ENCODE measurements at places on chromosomes 16 and 17.

DNA sequence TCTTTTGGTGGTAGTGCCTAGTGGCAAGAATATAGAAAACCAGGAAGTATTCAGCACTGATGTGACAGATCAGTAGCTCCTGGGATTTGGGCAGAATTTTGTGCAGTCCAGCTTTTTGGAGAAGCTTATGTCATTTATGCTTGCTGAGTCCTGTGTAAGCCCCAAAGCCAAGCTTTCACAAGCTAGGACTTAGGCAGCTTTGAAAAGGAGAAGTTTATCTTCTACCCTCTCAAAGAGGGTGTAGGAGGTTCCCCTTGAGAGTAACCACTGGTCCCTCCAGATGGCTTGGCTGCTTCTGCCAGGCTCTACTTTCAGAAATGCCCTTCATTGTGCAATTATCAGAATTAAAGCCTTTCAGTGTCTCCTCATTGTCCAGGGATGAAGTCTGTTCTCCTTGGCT lies 78.8 kb downstream of the CES1 start:
- DNase-seq = no peak

DNA sequence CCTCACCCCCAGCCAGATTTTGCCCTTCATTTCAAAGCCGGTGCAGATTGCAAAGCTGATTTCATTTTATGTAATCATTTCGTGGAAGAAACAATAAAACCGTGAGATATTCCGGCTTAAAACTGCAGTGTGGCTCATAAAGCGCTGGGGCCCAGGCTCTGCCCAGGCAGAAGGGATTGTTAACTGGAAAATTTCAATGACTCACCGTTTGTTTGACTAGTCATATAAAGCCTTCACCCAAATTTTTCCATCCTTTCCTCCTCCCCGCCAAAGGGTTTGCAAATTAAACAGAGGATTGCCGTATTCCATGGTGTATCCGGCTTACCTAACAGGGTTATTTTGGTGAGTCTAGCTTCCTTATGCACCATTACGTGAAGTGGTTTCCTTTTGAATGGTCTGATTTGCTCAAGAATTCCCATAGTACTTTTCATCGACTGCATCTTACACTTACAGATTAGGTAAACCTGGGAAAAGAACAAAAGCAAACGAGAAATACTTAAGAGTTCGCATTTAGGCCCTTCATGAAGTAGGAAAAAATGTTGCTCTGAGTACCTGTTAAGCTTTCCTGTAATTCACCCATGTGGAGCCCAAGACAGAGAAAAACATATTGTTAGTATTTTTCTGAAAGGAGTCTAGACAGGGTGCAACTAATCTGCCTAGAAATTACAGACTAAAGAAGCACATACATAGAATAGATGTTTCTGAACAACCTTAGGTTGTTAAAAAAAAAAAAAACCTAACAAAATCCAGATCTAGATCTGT lies 949 bp upstream of the GSPT1 start:
- no peak for DNase-seq

GRCh38 chr16:84940670-84941551 lies 70.4 kb downstream of the ZDHHC7 start:
- no peak for DNase-seq

DNA sequence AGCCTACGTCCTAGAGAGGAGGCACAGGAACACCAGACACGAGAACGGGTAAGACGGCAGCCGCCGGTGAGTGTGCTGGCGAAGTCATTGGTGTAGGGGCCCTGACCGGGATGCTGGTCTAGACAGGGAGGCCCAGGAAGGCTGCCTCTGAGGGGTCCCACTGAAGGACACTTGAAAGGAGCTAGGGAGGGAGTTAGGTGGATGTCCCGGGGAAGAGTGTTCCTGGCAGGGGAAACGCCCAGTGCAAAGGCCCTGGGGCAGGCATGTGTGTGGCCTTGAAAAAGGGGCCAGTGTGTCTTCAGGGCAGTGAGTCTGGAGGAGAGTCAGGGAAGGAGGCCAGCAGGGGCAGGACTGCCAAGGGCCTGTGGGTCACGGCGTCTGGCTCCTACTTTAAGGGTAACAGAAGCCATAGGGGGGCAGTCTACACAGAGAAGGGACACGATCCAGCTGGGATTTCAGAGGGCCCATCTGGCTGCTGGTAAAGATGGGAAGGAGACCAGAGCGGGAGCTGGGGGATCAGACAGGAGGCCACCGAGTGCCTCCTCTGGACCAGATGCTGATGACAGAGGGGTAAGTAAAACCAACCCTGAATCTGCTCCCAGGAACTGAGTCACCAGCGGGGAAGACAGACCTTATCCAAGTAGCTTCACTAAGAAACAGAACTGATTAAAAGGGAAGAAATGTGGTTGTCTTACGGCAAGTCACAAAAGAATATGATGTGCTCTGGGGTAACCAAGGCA lies 115.9 kb downstream of the LITAF start:
- no peak for DNase-seq

DNA sequence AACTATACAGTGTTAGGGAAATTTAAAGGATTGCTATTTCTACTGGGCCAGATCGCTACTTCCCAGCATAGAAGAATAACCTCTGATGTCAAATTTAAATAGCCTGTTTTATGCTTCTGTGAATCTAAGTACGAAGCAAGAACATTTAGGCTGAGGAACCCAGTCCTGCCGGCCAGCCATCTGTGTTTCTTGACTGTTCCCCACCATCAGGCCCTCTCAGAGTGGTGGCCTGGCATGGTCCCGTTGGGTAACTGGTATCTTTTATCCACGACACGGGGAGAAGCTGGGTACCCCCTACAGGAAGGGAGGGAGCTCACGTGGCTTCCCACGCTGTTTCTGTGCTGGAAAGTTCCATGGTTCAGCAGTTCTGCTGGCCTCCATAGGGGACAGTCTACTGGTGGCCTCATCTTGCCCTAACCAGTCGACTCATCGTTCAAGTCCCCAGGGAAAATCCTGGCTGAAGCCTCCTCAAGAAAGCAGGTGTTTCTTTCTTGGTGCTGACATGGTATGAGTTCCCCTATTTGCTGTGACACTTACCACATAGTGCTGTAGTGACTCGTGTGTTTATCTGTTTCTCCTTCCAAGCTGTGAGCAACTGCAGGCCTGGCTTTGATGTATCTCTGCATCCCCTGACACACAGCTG lies 201.7 kb upstream of the NLRP1 start:
- no peak for DNase-seq

DNA sequence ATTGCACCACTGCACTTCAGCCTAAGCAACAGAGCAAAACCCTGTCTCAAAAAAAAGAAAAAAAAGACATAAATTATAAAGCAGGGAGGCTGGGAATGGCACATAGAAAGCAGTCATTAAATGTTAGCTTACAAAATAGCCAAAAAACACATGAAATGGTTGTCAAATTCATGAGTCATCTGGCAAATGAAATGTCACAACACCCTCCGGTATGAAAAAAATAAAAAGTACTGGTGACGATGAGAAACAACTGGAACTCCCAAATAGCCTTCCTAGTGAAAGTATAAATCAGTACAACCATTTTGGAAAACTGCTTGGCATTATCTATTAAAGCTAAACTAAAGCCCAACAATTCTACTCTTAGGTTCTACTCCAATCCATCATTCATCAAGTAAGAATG lies 3.5 kb upstream of the KATNB1 start:
- no peak for DNase-seq

DNA sequence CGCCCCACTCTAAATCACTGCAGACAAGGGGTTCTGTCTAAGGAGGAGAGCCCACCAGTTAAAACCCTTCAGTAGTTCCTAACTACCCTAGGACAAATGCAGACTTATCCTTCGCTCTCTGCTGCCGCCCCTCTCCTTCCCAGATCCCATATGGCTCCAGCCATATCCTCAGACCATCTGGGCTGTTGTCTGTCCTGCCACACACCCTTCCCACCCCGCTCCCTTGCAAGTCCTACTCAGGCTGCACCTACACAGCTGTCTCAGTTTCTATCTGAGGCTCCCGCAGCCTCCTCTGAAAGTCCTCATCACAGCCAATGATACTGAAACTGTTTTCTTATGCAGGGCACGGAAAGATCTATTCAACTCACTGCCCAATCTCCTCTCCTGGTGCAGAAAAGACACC lies 720 bp upstream of the BCKDK start:
- peak; percentile 68 for DNase-seq

DNA sequence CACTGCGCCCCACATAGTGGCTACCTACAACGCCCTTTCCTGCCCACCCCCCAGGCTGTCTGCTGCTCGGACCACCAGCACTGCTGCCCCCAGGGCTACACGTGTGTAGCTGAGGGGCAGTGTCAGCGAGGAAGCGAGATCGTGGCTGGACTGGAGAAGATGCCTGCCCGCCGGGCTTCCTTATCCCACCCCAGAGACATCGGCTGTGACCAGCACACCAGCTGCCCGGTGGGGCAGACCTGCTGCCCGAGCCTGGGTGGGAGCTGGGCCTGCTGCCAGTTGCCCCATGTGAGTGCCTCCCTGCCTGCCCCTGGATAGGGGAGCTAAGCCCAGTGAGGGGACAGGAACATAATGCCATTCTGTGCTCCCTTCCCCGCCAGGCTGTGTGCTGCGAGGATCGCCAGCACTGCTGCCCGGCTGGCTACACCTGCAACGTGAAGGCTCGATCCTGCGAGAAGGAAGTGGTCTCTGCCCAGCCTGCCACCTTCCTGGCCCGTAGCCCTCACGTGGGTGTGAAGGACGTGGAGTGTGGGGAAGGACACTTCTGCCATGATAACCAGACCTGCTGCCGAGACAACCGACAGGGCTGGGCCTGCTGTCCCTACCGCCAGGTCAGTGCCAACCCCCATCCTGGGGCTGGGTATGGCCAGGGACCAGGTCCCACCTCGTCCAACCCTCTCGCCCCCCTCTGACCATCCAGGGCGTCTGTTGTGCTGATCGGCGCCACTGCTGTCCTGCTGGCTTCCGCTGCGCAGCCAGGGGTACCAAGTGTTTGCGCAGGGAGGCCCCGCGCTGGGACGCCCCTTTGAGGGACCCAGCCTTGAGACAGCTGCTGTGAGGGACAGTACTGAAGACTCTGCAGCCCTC lies 7.1 kb downstream of the GRN start:
- no peak for DNase-seq

GRCh38 chr17:77892031-77892430 lies 66.5 kb upstream of the TNRC6C start:
- DNase-seq = no peak

- DNase-seq = peak; percentile 28
Measured at GRCh38 chr17:49576088-49576916, 631 bp downstream of the NXPH3 start.

DNA sequence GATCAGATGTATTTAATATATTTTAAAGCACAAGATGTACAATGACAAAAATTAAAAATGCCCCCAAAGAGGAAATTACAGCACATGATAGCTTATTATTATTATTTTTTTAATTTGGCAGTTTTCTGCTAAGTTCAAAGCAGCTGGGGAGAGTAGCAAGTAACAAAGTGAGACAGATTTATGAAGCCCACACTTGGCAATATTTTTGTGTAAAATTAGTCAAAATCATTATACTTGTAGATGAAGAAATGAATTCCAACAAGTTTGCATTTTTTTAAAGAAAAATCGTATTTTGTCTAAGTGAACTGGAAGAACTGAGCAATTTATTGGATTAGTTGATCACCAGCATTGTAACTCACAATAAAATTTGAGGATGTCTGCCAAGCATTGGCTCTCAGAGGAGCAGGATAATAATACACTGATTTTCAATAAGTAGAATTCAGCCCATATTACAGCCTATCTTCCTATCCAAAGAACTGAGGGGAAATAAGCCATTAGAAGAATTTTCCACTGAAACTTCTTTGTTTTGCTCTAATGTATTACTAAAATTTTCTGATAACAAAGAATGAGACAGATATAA lies 215.6 kb downstream of the MAP2K6 start:
- no peak for DNase-seq

- DNase-seq = peak; percentile 41
Measured at GRCh38 chr16:30893417-30893743, 497 bp downstream of the BCL7C start.

- DNase-seq = peak; percentile 36
Measured at GRCh38 chr17:76585033-76585648, 519 bp downstream of the ST6GALNAC2 start.

DNA sequence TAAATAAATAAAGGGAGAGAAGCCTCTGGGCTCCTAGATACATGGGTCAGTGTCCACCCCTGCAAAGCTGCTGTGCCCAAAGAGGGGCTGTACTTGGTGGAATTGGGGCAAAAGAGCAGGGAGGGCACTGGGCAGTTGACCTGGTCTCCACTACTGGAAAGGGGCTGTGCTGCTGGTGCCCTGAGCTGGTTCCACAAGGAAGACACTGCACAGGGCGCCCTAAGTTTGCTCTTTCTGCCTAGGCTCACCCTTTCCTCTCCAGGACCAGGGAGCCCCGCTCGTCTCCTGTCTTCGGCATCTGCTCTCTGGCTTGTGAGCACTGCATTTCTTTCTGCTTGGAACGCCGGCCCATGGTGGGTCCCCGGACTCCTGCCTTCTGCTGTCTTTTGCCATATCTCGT lies 161.9 kb downstream of the SEC14L1 start:
- DNase-seq = no peak

GRCh38 chr16:71724320-71724751 lies at the start of gene PHLPP2:
TSS of gene PHLPP2 (minus strand) at chr16:71724701. CDS start at chr16:71714795, 9,906 bp downstream.
- DNase-seq = no peak

- DNase-seq = no peak
Measured at GRCh38 chr16:168424-168823, 2.6 kb downstream of the HBM start.

- DNase-seq = no peak
Measured at GRCh38 chr17:31540602-31541307, 149.3 kb downstream of the RAB11FIP4 start.

DNA sequence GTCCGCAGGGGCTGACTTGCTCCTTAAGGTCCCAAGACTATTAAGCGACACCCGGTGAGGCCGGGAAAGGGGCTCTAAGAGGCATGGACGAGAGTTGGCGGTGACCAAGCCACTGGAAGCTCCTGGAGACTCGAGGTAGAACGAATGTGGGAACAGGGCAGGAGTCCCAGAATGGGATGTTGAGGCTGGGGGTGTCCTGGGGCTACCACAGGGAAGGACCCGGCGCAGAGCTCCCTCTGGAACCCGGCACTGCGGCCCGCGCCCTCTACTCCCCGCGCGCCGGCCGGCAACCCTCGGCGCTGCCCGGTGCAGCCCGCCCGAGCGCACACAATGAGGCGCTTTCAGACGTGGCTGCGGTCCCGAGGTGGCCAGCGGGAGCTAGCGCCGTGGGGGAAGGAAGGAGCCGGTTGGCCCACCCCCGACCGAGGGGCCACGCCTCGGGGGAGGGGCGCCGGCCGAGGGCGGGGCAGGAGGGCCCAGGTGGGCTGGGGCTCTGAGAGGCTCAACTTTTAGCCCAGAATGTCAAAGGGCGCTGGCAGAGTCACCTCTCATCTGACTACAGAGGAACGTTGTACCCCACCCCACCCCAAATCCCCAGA lies at the start of gene CHST6:
Gene CHST6 (minus strand): TSS at position 366 of the 599 bp plus-strand sequence. CDS start 15,613 bp downstream, outside the sequence.
- DNase-seq = peak; percentile 50

GRCh38 chr16:27818246-27818645 lies 245.3 kb downstream of the GSG1L start:
- DNase-seq = no peak

DNA sequence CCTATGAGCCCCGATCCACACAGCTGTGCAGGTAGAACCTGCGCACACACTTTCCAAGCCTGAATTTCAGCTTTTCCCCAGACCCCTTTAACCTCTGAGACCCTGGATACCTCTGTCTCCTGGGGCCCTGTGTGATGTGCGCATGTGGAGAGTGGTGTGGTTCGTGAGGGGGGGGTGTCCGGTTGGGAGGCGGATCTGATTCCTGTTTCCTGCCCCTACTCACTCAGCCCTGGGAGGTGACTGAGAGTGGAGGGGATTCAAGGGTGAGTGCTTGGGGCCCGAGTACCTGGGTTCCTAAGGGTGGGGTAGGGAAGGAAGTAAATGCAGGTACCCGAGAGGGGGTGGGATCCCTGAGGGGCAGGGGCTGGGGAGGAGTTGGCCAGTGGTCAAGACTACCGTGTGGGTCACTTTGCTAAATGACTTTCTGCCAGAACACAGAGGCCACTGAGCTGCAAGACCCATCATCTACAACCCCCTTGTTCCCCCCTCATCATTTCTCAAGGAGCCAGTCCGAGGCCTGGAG lies 621 bp downstream of the ARHGEF15 start:
- DNase-seq = no peak
